ENCODE measurements at places on chromosomes 2 and 18.
A peak's percentile ranks its signal among the peaks of the same experiment; 100 is the strongest.

DNA sequence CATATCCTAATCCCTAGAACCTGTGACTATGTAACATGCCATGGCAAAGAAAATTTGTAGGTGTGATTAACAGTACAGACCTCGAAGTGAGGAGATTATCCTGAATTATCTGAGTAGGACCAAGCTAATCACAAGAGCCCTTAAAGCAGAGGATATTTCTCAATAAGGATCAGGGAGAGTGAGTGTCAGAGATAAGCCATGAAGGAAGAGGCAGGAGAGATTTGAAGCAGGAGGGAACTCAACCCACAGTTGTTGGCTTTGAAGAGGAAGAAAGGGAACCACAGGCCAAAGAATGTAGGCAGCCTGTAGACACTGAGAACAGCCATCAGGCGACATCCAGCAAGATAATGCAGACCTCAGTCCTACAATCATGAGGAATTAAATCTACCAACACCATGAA, 229.3 kb downstream of the NBAS start:
- ATAC-seq, result no peak

GRCh38 chr2:1394709-1395408, 18.4 kb upstream of the TPO start:
- no peak for ATAC-seq

GRCh38 chr2:67625178-67625577, 228.0 kb downstream of the ETAA1 start:
- no peak for ATAC-seq

- ATAC-seq, result no peak
Measured at GRCh38 chr18:10417191-10417590, 37.2 kb upstream of the APCDD1 start.

GRCh38 chr2:68282811-68283418, 30.6 kb upstream of the PPP3R1 start:
- ATAC-seq, result no peak

DNA sequence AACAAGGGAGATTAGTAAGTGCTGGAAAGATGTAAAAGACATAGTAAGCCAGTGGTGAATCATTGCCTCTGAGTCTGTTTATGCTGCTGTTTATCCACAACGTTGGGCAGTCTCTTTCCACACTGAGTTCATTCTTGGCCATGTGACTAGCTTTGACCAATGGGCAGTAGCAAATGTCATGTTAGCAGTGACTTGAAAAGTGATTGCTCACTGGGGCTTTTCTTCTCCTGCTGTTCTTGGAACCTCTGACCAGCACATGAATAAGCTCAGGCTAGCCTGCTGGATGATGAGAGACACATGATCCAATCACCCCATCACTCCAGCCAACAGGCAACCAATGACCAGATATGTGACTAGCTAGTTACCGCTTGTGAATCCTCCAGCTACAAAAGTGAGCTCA, 360.4 kb downstream of the SLC4A3 start:
- ATAC-seq, result no peak

DNA sequence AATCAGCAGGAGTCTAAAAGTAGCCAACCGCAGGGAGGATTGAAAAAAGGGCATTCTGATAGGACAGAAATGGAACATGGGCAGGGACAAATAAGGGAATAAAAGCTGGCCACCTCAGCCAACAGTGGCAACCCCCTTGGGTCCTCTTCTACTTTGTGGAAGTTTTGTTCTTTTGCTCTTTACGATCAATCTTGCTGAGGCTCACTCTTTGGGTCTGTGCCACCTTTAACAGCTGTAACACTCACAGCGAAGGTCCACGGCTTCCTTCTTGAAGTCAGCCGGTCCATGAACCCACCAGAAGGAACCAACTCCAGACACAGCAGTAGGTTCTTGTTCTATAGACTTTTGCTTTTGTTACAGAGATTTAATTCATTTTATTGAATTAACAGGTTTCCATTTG, 285.4 kb upstream of the CDH20 start:
- ATAC-seq, result no peak

- no peak for ATAC-seq
Measured at GRCh38 chr2:39483534-39483933, 46.4 kb upstream of the MAP4K3 start.

DNA sequence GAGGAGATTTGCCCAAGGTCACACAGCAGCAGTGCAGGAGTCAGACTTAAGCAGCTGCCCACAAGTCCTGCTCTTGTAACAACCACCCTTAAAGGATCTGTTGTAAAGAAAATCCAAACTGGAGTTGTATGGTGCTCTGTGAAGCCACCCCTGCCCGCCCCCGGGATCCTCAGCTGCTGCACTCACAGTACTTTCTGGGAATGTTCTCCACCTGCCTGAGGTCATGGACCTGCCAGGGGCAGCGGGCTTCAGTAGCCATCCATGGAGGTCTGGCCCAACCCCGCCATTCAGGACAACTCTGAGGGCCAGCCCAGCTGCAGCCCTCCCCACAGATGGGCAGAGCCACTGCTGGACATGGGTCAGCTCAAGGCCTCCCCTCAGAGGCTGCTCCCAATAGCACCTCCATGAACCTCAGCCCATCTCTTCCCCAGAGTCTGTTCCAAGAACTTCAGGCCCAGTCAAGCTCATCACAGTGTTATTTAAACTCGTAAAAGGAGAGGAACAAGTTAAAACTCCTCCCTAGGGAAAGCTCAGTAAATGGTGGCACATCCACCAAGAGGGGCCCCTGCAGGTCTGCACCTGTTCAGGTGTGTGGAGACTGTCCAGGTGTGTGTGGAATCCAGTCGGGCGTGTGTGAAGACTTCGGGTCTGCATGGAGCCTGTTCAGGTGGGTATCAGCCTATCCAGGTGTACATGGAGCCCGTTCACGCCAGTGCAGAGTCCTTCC, 39.4 kb upstream of the GPC1 start:
- ATAC-seq, result no peak

GRCh38 chr18:75173125-75173432, 35.9 kb downstream of the PTGR3 start:
- no peak for ATAC-seq

DNA sequence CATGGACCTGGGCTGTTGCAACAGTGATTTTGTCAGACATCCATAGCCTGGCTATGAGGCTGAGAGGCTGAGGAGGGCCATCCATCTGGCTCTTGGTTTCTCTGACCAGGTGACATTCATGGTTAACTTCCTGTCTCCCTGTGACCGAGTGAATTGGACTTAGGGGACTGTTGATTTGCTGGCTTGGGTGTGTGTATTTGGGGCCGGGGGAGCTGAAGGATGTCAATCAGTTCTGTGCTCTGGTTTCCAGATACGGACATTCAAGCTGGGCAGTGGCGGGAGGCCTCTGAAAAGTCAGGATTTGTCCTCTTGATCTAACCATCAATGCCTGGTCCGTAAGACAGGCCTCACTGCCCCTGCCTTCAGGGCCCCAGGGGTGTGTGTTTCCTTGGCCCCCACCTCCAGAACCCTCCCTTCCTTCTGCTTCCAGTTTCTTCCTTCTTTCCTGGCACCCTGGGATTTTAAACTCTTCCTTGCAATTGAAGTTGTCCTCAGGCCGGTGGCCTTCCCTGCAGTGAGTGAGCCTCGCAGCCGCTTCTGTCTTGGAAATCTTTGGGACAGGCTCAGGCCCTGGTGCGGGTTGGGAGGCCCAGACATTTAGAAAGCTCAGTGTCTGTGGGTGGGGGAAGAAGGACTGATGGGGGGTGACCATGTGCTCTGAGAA, 54.7 kb upstream of the HAAO start:
- no peak for ATAC-seq

- peak; percentile 20 for ATAC-seq
Measured at GRCh38 chr2:30235859-30236535, 4.7 kb downstream of the LBH start.

DNA sequence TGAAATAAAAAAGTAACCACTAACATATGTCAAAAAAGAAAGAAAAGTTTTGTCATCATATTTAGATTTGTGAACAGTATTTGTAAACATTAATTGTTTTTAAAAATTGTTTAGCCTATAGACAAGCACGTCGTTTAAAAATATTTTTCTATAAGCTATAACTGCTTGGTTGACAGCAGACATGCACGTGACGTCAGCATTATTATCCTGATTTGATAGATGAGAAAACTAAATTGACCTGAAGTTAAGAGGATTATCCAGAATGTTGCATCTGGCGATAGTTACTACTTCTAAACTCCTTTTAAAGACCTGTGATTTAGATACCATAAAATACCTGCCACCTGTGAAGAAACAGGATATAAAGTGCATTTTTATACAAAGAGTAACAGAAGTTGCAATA, 156.9 kb upstream of the BARD1 start:
- ATAC-seq, result no peak

DNA sequence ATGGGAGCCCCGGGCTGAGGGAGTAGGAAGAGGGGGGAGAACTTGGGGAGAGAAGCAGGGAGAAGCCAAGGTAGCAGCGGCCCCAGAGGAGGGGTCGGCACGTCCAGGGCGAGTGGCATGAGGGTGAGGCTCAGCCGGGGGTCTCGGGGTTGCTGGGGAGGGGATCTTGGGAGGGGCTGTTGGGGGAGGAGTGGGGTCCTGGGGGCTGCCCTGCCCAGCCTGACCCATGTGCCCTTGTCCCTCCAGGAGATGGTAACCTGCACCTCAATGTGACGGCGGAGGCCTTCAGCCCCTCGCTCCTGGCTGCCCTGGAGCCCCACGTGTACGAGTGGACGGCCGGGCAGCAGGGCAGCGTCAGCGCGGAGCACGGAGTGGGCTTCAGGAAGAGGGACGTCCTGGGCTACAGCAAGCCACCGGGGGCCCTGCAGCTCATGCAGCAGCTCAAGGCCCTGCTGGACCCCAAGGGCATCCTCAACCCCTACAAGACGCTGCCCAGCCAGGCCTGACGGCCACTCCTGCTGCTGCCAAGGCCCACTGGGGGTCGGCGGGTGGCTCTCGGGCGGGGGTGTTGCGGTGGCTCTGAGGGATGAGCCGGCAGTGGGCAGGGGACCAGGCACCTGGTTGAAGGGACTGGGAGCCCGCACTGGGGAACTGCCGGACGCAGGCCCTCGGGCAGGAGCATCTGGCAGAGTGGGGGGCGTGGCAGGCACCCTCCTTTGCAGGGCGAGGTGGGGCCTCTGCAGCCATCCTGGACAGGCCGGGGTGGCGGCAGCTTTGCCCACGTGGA, 9.0 kb upstream of the GAL3ST2 start:
- ATAC-seq, result no peak

- no peak for ATAC-seq
Measured at GRCh38 chr18:62426191-62426488, 96.7 kb upstream of the ZCCHC2 start.

DNA sequence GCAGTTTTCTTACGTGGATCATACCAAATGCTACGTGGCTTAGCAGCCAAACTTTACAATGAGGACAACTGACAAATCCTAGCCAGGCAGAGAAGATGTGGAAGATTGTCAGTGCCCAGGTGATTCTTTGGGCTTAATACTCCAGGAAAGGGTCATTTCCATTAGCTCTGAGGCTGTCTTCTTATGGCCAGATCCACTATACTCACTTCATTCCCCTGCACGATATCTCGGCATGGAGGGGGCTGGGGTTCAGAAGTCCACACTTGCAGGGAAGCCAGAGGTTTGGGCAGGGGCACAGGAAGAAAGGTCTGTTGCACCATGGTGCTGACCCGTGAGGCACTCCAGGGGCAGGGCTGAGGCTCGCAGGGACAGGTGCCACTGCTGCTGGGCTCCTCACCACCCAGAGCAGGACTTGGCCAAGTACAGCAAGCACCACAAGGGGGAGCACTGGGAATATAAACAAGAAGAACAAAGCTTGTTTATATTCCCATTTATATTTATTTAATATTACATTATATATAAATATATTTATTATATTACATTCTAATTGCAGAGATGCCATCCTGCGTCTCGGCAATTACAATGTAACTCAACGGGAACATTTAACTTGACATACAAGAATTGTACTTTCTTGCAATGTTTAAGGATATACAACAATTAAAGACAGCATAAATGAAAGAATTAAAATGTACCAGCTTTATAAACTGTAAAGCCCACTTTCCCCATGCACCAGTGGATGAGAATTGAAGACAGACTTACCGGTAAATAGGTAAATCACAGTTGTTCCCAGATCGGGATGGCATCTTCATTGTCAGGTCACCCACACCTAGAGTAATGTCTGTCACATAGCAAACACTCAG, 27.2 kb downstream of the CLUL1 start:
- ATAC-seq, result peak; percentile 74

GRCh38 chr2:101847661-101848339, 144.0 kb upstream of the IL1R2 start:
- ATAC-seq, result no peak

DNA sequence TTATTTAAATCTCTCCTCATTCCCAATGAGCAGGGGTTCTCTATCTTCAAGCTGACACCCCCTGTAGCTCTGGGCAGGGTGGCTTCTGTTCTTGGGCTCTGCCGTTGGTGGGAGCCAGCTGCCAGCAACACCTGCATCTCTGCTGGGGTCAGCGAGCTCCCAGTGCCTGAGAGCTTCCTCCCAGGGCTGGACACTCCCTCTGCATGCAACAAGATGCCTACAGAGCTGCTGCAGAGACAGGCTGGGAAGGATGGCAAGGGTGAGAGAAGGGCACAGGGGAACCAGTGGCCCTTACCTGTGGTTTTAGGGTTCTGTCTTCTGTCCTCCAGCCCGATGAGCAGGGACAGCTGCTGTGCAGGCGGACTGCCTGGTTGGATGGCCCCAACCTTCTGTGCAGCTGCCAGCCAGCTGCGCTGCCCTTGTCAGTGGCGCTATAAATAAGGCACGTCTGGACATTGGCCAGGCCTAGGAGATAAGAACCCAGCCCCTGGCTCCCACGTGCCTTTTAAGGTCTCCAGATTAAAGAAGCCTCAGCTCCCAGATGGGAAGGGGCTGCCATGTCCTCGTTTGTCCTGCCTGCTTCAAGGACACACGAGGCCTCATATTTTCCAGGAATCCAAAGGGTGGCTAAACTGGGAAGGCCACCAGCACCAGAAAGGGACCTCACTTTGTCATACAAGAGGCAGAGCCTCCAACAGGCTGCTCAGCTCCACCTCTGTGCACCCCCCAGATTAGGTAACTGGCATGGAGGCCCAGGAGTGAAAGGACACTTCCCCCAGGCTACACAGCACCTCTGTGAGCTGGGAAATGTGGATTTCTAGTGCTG, 39.5 kb upstream of the FHL2 start:
- ATAC-seq, result no peak

DNA sequence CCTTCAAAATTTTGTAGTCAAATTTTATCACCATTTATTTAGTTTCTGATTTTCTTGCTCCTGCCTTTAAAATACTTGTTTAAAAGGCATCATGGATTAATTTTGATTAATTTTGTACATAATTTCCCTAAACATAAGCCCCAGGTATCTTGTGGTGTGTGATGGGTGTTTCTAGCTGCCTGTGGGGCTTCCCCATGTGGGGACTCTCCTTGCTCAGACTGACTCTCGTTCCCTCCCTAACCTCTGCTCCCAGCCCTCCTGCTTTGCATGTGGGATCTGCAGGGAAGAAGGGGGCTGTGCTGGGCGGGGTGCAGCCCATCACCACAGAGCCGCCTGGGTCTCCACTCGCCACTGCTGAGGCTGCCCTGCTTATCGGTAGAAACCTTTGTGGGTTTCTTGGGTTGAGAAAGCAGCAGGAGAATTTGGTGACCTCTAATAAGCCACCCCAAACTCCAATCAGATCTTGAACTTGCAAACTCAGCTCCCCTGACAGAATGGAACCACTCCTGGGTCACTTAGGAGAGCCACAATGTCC, 72.5 kb downstream of the MRPS9 start:
- ATAC-seq, result no peak
